ENCODE measurements at places on chromosomes 7 and 10.

DNA sequence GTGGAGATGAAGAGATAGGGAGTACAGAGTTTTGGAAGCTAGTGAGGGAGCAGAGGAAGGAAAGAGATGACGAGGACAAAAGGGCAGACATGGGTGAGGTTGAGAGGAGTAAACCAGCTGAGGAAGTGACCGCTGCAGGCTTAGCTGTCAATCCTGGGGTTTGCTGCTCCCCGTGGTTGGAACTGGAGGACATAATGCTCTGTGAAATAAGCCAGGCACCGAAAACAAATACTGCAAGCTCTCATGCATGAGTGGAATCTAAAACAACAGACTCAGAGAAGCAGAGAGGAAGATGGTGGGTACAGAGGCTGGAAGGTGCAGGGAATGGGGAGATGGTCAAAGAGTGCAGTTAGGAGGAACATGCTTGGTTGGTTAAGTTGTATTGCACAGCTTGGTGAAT, 482.2 kb upstream of the C7orf33 start:
- DNase-seq: no peak

DNA sequence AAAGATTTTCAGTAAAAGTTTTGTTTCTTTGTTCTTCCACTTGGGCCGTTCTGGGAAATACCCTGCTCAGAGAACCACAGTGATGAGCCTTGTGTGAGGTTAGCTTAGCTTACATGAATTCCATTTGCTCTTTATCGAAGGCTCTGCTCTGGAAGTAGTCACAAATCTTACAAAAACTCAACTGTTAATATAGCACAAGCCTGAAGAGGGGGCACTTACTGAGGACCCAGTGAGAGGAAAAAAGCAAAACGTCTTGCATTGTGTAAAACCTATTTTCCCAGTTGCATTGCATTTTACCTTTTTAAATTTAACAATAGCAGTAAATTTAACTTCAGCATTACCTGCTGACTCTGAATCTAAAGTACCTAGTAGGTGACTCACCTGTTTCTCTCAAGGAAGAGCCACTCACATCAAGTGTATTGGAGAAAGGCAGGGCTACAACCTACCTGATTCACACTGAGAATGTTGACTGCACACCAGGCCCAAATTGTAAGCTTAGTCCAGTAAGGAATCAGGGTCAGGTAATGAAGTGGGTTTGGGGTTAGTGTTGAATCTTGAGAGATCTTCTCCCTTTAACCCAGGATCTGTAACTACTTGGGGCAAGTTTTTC, 42.3 kb downstream of the PPP1R17 start:
- DNase-seq: no peak

GRCh38 chr10:49534670-49535381, 4.1 kb downstream of the ERCC6 start:
- DNase-seq: no peak

DNA sequence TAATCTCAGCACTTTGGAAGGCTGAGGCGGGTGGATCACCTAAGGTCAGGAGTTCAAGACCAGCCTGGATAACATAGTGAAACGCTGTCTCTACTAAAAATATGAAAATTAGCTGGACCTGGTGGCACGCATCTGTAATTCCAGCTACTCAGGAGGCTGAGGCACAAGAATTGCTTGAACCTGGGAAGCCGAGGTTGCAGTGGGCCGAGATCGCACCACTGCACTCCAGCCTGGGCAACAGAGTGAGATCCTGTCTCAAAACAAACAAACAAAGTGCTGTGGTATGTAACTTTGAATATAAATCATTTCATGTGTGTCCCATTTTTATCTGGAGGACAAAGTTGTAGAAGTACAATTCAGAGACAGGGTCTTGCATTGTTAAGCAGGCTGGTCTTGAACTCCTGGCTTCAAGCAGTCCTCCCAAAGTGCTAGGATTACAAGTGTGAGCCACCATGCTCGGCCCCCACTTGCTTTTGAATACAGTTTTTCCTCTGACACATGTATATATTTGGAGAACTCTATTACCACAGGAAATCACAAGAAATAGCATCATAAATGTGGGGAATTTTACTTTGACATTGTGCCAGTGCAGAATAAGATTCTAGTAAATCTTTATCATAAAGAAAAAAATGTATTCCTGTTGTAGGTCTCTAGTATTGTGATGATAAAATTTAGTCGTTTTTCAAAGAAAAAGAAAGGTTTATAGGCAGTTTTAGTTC, 32.6 kb downstream of the PTPN12 start:
- DNase-seq: no peak

DNA sequence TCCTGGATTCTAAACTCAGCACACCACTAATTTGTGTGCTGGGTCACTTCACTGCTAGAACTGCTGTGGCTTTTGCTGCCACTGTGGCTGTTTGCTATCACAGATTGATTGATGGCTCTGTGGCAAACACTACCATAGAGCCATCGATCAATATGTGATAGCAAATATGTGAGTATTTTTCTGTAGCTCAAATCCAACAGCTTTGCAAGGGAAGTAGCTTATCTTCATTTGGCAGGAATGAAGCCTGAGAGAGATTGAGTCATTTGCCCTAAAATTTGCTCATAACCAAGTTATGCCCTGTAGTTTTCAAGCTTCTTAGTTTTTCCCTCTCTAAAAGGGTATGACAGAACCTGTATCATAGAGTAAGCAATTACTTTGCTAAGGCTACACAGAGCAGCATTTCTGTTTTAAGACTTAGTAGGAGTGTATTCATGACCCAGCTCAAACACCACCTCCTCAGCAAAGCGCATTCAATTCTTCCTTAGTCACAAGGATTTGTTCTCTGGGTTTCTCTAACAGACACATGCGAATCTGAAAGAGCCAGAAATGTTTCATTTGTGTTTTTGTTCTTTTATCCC, 43.1 kb downstream of the MINPP1 start:
- no peak for DNase-seq

DNA sequence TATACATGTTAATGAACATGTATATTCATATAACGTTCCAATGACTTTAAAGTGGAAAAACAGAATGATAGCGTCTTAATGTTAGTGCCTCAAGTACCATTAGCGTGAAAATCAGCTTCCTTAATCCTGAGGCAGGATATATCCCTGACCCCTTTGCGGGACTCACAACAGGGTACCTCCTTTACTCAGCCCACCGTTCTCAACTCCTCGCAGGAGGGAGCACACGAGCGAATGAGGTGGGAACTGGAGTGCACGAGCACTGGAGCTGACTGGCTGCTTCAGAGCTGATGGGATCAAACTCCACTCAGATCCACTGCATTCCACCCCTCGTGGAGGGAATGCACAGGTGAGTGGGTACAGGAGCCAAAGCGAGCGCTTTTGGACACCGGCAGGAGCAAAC, 36.1 kb downstream of the AVL9 start:
- DNase-seq: no peak

GRCh38 chr7:117796889-117797288, 76.4 kb downstream of the CTTNBP2 start:
- no peak for DNase-seq

GRCh38 chr10:53387562-53387961, 615.0 kb upstream of the MBL2 start:
- no peak for DNase-seq

- DNase-seq: no peak
Observed at GRCh38 chr7:152178405-152179058, 153.1 kb downstream of the GALNT11 start.
